T-helper 17 cell (primary cell): ENCODE measurements at places on chromosomes 16 and 17.

DNA sequence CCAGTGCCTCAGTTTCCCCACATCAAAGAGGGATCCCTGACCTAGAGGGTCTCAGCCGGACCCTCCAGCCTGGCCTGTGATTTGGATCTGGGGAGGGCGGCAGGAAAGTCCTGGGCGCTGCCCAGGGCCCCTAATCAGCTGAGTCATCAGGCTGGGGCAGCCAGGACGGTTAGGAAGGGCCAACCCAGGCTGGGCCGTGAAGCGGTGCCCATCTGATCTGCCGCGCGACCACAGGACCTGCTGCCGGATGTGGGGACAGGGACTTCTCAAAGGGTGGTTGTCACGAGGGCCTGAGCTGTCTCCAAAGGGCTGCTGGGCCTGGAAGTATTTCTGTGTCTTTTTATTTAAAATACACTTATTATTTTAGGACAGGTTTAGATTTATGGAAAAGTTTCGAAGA lies 4.4 kb downstream of the TPSAB1 start:
- DNase-seq: no peak

- no peak for DNase-seq
These were observed 34.2 kb downstream of the CD300LF start for GRCh38 chr17:74678541-74678940.

DNA sequence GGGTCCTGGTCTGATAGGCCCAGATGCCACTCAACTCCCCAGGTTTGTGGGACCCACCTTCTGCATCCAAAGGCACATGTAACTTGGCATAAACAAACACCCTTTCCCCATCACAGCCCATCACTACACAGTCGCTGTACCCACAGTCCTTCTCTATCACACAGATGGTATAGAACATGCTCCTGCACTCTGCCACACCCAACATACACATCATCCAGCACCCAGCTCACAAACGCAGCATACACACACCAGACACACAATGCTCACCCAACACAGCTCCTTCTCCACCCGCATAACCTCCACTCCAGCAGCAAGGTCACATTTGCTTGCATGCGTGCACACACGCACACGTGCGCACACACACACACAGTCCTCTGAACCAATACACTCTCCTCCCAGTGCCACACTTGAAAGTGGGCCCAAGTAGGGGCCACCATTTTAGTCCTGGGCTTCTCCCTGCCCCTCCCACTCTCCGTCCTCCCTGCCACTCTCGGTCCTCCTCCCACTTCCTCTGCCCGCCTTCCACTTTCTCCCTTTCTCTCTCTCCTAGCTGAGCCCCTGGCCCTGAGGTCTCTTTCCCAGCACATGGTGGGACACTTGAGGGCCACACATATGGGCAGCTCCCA lies 8.5 kb upstream of the TMEM92 start:
- DNase-seq: no peak

GRCh38 chr17:10757647-10758046 lies 27.8 kb upstream of the TMEM220 start:
- DNase-seq: no peak

- DNase-seq: no peak
These were observed 239.5 kb downstream of the ABCC12 start for GRCh38 chr16:47916266-47916665.

DNA sequence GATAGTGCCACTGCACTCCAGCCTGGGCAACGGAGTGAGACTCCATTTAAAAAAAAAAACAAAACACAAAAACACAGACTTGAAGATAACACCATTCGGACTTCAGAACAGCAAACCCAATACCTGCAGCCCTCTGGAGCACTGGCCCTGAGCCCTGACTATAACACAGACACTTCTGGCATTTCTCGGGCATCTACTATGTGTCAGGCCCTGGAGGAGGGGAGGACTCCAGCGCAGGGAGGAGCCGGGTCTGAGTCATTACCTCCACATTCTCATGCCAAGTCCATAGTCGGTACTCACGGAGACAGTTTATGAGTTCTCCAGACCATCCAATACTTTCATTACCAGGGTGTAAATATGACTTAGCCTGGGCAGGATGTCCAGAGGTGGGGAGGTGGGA lies 48.8 kb downstream of the PITPNM3 start:
- no peak for DNase-seq

GRCh38 chr17:8237175-8237574 lies 10.7 kb downstream of the CTC1 start:
- no peak for DNase-seq

DNA sequence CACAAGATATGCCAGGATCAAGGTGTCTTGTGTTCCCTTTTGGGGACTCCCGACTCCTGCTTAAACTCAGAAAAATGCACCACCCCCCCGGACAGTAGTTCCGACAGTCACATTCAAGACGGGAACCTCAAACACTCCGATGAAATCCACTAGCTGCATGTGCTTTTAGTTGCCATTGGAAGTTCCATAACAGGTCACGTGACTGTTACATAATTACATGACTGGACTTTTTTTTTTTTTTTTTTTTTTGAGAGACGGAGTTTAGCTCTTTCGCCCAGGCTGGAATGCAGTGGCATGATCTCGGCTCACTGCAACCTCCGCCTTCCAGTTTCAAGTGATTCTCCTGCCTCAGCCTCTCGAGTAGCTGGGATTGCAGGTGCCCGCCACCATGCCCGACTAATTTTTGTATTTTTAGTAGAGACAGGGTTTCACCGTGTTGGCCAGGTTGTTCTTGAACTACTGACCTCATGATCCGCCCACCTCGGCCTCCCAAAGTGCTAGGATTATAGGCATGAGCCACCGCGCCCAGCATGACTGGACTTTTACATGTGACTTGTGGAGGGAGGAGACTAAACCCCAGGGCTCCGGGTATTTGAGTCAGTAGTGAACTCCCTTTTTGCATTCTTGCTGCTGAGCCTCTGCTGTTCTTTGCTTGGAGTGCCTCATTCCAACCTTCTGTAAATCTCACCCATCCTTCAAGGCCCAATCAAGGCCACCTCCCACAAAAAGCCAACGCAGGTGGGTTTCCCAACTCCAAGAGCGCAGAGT lies 1.6 kb downstream of the SIRT7 start:
- DNase-seq: no peak

GRCh38 chr17:41516147-41516829 lies 2.4 kb downstream of the KRT15 start:
- DNase-seq: no peak

DNA sequence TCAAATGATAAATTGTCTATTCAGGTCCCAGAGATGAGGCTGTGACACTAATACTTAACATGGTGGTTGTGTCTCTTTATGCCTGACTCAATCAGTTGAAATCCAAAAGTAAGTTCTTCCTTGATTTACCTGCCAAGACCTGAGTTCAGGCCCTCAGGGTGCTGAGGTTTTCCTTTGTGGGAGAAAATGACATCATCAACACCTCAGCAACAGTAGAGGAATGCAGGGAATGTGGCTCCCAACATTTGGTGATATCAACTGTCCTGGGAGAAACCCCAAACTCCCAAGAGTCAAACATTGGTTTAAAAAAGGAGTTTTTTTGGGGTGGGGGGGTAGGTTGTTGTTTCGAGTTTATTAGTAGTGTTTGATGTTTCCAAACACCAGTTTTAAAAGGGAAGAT lies 14.7 kb downstream of the RNF43 start:
- no peak for DNase-seq

- DNase-seq: no peak
These were observed 2.7 kb downstream of the CDH15 start for GRCh38 chr16:89174055-89174827.
